ENCODE measurements at places on chromosomes 6 and 20.

- no peaks in the 10 kb centered on the region for H3K4me1 ChIP-seq
- no peak for DNase-seq
- H3K4me3 ChIP-seq: no peak overlapping the region
- no peaks in the 10 kb centered on the region for H3K36me3 ChIP-seq
- no peak overlapping the region for H3K27ac ChIP-seq
These were observed 22.9 kb upstream of the ZNF133 start for GRCh38 chr20:18265441-18265840.

GRCh38 chr20:33687370-33687915, 1.3 kb upstream of the E2F1 start:
- no peak for DNase-seq
- H3K4me3 ChIP-seq: no peak overlapping the region
- peak overlapping the region; percentile 64 for H3K27ac ChIP-seq
- peaks cover 84% of the 10 kb centered on the region for H3K4me1 ChIP-seq

- no peaks in the 10 kb centered on the region for H3K4me1 ChIP-seq
- DNase-seq: no peak
- no peaks in the 10 kb centered on the region for H3K36me3 ChIP-seq
- no peaks in the 10 kb centered on the region for H3K27me3 ChIP-seq
- H3K27ac ChIP-seq: no peak overlapping the region
These were observed 27.1 kb upstream of the EMILIN3 start for GRCh38 chr20:41393705-41394066.

DNA sequence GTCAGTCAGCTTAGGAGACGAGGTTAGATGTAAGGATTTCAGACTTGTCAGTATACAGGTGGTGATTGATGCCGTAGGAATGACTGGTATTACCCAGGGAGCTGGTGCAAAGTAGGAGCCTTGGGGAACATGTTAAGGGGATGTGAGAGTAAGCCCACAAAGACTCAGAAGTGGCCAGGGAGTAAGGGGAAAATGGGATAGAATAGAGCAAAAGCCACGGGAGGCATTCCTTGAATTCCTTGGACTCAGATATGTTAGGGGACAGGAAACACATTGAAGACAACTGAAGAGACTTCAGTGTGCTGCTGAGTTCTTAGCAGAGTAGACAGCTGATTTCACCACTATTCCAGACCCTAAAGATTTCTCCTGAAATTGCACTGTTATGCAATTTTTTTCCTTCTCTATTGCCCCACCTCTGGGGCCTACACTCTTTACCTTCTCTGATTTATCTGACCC, 1.2 kb upstream of the ACAT2 start:
- peaks cover 33% of the 10 kb centered on the region for H3K4me1 ChIP-seq
- peak overlapping the region; percentile 96 for H3K27ac ChIP-seq
- DNase-seq: no peak
- H3K4me3 ChIP-seq: peak overlapping the region; percentile 94
- H3K27me3 ChIP-seq: no peaks in the 10 kb centered on the region

DNA sequence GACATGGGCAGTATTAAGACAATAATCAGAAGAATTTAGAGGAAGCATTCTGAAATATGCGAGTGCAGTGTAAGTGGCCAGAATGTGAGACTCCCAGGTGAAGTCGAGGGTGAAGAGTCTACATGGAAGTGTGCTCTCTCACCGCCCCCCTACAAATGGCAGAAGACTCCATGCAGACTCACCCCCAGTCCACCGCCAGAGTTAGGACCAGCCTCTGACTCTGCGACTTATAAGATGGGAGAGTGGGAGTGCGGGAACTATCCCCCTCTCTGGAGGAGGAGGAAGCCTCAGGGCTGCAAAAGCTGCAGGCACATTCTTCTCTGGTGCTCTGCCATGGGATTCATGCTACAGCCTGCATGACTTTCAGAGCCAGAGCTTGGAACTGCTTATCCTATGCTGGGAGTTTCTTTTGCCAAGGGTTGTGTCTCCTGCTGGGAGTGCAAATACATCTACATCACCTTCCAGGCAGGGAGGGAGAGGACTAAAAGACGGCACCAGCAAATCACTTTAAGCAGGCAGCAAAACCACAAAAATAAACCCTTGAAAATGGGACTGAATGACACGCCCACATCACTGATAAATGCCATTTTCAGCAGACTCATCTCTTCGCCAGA, 206.7 kb upstream of the SULF2 start:
- H3K27me3 ChIP-seq: peaks cover 2% of the 10 kb centered on the region
- no peak overlapping the region for H3K4me3 ChIP-seq
- no peaks in the 10 kb centered on the region for H3K36me3 ChIP-seq
- H3K27ac ChIP-seq: no peak overlapping the region
- DNase-seq: no peak

DNA sequence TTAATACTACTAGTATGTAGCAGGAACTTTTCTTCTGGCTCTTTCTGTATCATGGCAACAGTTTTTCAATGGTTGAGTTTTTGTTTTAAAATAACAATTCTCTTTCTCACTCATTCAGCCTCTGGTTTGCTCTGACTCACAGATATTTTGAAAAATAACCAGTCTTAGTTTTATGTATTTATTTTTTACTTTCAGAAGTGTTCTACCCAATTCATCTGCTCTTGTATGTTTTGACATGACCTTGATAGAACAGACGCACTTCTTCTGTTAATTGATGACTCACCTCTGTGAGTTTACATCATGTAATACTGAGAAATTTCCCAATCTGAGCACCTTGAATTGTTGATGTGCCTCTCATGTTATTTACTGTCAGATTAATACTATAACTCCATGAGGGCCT, 178.9 kb downstream of the SASH1 start:
- no peak overlapping the region for H3K27ac ChIP-seq
- no peaks in the 10 kb centered on the region for H3K4me1 ChIP-seq
- no peak overlapping the region for H3K4me3 ChIP-seq
- DNase-seq: no peak
- H3K27me3 ChIP-seq: peaks cover 4% of the 10 kb centered on the region

GRCh38 chr20:46111028-46111835, 6.9 kb upstream of the CD40 start:
- no peak overlapping the region for H3K27ac ChIP-seq
- H3K4me3 ChIP-seq: no peak overlapping the region
- peaks cover 9% of the 10 kb centered on the region for H3K4me1 ChIP-seq
- H3K36me3 ChIP-seq: no peaks in the 10 kb centered on the region

DNA sequence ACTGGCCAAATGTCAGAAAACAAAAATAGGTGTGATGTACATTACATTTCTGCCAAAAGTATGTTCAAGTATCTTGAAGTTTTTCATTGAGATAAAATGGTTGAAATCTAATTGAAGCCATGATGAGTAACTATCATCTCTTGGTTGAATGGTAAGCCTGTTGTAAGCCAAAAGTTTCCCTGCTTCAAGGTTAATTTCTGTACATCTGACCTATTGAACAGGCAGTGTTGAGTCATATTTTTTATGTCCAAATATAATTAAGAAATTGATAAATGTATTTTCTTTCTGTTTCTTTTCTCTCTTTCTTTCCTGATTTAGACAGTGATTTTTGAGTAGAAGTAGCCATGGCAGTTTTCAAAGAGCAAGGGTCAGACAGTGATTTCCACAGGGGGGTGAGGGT, 4.4 kb downstream of the RREB1 start:
- DNase-seq: no peak
- peak overlapping the region; percentile 51 for H3K4me3 ChIP-seq
- no peak overlapping the region for H3K27ac ChIP-seq

DNA sequence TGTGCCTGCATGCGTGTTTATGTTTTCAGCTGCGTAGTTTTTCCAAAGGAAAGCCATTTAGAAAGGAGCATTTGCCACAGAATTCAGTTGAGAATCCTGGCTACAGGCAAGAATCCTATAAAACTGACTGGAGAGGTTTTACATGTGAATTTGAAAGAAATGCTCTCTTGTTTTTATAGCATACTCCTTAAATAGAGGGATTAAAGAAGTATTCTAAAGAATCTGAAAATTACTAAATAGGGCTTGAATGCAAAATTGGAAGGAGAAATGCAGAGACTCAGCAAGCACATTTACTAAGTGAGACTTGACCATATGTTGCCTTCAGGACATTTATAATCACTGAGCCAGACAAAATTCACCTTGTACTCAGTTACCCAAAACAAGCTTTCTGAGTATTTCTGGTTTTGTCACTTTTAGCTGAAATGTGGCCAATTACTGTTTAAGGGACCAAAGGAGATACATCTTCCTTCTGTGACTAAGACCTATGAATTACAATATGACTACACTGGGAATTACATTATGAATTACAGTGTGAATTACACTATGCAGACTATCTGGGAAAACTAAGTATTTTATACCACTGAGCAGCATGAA, 107.4 kb upstream of the ASCC3 start:
- no peak for DNase-seq
- H3K4me1 ChIP-seq: no peaks in the 10 kb centered on the region
- H3K27ac ChIP-seq: no peak overlapping the region
- no peak overlapping the region for H3K4me3 ChIP-seq

GRCh38 chr20:32521780-32522525, 63.2 kb downstream of the NOL4L start:
- H3K4me1 ChIP-seq: peaks cover 56% of the 10 kb centered on the region
- DNase-seq: peak; percentile 71
- H3K4me3 ChIP-seq: no peak overlapping the region

DNA sequence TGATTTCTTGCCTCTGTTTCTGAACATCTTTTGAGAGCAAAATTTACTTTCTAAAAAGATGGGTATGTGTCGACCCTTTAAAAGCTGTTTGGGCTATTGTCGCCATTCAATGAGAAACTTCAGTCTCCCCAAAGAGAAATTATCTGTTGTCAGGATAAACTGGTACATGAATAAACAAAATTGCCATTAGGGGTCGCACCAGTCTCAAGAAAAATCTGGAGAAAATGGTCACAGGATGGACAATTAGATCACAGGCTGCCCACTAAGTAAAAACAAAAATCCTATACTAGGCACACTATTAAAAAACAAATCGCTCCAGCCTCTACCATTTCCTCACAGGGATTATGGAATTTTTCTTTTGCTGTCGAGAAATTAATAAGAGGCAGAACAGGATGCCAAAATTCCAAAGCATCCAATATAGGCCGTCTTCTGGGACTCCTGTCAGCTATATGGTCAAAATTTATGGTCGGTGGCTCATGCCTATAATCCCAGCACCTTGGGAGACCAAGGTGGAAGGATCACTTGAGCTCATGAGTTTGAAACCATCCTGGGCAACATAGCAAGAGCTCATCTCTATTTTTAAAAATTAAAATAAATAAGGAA, 5.5 kb upstream of the HLA-E start:
- no peak overlapping the region for H3K27ac ChIP-seq
- H3K27me3 ChIP-seq: peaks cover 40% of the 10 kb centered on the region
- peak; percentile 65 for DNase-seq
- H3K36me3 ChIP-seq: no peaks in the 10 kb centered on the region
- H3K4me1 ChIP-seq: peaks cover 30% of the 10 kb centered on the region
- no peak overlapping the region for H3K4me3 ChIP-seq

DNA sequence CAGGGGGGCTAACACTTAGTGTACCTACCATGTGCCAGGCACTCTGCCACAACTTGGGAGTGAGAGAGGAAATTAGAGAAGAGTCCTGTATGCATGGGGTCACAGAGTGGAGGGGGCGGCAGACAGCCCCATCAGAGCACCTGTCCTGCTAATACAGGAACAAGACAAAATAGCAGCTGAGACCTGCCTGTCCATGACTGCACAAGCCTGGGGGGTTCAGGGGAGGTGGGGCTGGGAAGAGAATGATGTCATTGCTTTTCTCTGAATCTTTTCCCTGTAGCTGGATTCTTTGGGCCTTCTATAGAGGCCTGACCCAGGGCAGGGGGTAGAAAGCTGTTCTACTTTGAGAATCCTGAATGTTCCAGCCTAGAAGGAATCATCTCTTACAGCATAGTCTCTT, 37.4 kb downstream of the FOXP4 start:
- H3K36me3 ChIP-seq: no peaks in the 10 kb centered on the region
- peaks cover 5% of the 10 kb centered on the region for H3K4me1 ChIP-seq
- H3K4me3 ChIP-seq: no peak overlapping the region
- no peaks in the 10 kb centered on the region for H3K27me3 ChIP-seq
- DNase-seq: no peak
- H3K27ac ChIP-seq: no peak overlapping the region

GRCh38 chr6:40999569-40999968, 39.5 kb downstream of the UNC5CL start:
- H3K27me3 ChIP-seq: peaks cover 46% of the 10 kb centered on the region
- peak; percentile 30 for DNase-seq
- H3K4me1 ChIP-seq: no peaks in the 10 kb centered on the region
- no peaks in the 10 kb centered on the region for H3K36me3 ChIP-seq
- no peak overlapping the region for H3K27ac ChIP-seq

DNA sequence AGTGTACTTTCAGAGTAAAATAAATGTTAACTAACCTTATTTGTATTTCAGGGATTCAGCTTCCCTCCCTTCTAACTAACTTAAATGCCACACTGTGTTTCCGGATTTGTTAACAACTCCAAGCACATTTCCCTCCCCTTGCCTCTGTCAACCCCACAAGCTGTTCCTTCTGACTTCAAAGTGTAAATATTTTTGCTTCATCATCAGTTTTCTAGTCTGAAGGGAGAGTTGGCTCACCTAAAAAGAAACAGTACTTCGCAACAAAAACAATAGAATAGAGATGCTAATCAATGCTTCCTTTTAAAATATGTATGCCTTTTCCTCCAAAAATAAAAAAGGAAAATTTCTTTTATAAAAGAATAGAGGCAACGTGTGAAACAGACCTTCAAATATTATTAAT, 132.6 kb downstream of the THEMIS start:
- DNase-seq: no peak
- H3K4me1 ChIP-seq: peaks cover 32% of the 10 kb centered on the region
- no peak overlapping the region for H3K27ac ChIP-seq
- H3K4me3 ChIP-seq: no peak overlapping the region

- no peak overlapping the region for H3K4me3 ChIP-seq
- H3K4me1 ChIP-seq: no peaks in the 10 kb centered on the region
- no peaks in the 10 kb centered on the region for H3K27me3 ChIP-seq
- H3K27ac ChIP-seq: no peak overlapping the region
- no peak for DNase-seq
- H3K36me3 ChIP-seq: no peaks in the 10 kb centered on the region
These were observed 148.3 kb downstream of the SMOC2 start for GRCh38 chr6:168589275-168589674.

DNA sequence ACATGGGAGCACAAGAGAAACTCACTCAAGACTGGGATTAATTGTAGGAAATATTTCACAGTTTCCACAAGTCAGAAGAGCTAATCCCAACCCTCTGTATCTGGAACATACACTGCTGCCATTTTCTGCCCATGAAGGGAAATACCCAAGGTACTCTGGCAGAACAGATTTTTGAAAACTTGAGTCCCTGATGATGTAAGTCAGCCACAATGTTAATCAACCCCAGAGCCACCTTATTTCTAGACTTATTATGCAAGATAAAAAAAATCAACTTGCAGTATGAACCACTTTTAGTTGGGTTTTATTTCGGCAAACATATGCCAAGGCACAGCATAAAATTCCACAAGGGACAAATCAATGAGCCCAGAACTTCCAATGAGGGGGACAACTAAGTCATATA, 141.5 kb downstream of the LY86 start:
- peaks cover 38% of the 10 kb centered on the region for H3K27me3 ChIP-seq
- no peaks in the 10 kb centered on the region for H3K36me3 ChIP-seq
- H3K4me3 ChIP-seq: no peak overlapping the region
- peaks cover 7% of the 10 kb centered on the region for H3K4me1 ChIP-seq
- H3K27ac ChIP-seq: no peak overlapping the region

Measured in activated CD8-positive, alpha-beta T cell treated with anti-CD3 and anti-CD28 coated beads, Interleukin-2, amount 10 ng/mL, durations not matched to agents 7 days and 5 days (primary cell).